Endothelial cell of umbilical vein (primary cell): ENCODE measurements at places on chromosomes 3 and 15. TPM values are rescaled to one million over a fixed set of nuclear protein-coding genes. Genes with fewer than 3 reads are reported as not detected.

Gene FOXP1
- total RNA-seq: 96.9 and 107 TPM in 2 replicates

Gene STRIT1
- not detected in 2 replicates for total RNA-seq

Gene RHOA
- 571 and 580 TPM in 2 replicates for total RNA-seq

Gene B3GNT5
- 25.6 and 29.4 TPM in 2 replicates for total RNA-seq

Gene SLC28A2
- not detected in 2 replicates for total RNA-seq

Gene ZBBX
- not detected in 2 replicates for total RNA-seq

Gene ALG1L2
- not detected in 2 replicates for total RNA-seq

Gene FAM174B
- 20.0 and 30.2 TPM in 2 replicates for total RNA-seq

Gene GABRB3
- total RNA-seq: 0.85 TPM in 1 of 2 replicates, not detected in the other

Gene LRRC34
- 2.4 and 2.5 TPM in 2 replicates for total RNA-seq

DNA sequence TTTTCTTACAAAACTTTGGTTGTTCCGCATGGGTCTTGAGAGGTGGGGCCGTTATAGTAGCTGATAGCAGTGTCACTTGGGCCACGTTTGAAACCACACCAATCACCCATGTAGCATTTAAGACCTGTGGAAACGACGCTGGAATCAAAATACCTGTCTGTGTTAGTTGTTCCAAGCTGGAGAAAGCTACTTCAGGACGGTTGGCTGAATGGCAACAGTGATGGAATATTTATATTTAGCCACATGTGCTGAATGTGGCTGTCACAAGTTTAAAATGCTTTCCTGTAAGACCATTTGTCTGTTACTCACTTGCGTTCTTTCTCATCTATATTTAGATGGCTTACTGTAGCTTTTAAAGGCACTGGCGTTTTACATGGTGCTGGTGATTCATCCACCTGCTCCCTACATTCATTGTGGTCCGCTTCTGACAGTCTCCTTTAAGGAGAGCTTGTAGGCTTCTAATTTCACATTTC is 1.4 kb downstream of the DNAJA4 start:
- peak; percentile 10 for DNase-seq

- DNase-seq: no peak
Measured at GRCh38 chr3:163809540-163809993, 1268.7 kb downstream of the SI start.

GRCh38 chr15:85026304-85027032 is 44.8 kb downstream of the PDE8A start:
- DNase-seq: no peak

- peak; percentile 32 for DNase-seq
Measured at GRCh38 chr3:134453631-134454030, 32.2 kb downstream of the ANAPC13 start.

DNA sequence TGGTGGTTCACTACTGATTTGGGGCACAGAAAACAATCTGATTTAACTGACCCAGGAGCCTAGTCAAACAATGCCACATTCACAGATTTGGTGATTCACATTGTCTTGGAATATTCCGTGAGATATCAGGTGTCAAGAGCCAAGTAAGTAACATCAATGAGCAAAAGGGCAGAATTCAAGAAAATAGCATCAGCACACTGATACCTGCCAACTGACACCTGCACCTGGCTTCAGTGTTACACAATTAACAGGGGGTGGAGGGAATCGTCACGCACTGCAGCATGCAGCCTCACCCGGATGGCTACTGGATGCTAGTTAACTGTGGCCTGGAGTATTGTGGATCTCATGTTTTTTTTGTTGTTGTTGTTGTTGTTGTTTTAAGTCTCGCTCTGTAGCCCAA is 17.6 kb downstream of the CCNL1 start:
- no peak for DNase-seq

GRCh38 chr15:92883163-92883875 is 16.8 kb upstream of the CHD2 start:
- peak; percentile 60 for DNase-seq

GRCh38 chr15:22232675-22233074 is 152.3 kb downstream of the OR4M2 start:
- DNase-seq: no peak

DNA sequence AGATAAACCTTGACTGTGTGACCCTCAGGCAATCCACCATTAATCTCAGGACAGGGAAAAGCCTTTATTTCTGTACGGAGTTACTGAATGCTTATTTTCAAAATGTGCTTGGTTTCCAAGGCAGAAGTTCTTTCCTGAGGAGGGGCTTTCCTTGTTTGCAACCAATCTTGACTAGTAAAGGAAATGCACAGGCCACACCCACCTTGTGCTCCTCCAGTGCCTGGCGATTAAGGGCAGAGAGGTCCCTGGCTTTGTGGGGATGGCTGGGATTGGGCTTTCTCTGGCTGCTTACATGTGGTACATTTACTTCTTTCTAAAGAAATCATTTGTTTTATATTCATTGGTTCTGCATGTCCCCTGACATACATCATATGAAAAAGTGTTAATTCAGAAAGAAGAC is 47.8 kb downstream of the ZNF621 start:
- DNase-seq: no peak

- no peak for DNase-seq
Measured at GRCh38 chr3:198079771-198080520, 119.9 kb downstream of the LMLN start.

- DNase-seq: peak; percentile 52
Measured at GRCh38 chr3:128497305-128498126, 4.5 kb upstream of the GATA2 start.

DNA sequence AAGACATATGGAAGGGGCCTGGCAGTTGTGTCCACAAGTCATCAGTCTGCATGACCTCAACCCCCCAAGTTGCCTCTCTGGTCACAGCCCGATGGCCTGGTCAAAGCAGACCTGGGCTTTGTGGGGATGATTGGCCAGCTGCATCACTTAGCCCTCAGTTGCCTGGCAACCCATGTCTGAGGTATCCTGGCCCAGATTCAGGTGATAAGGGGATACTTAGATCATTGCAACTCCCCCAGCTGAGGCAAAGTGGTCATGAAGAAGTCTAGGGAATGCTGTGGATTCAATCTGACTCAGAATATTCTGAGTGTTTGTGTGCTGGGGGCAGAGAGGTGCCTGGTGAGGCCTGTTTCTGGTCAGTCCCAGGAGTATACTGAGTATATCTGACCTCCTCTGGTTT is 5.0 kb downstream of the GPR156 start:
- DNase-seq: no peak

GRCh38 chr3:169363318-169364265 is 299.9 kb downstream of the MECOM start:
- no peak for DNase-seq

- DNase-seq: no peak
Measured at GRCh38 chr3:108493862-108494261, 16.5 kb downstream of the MYH15 start.

- no peak for DNase-seq
Measured at GRCh38 chr3:128931046-128931445, 51.6 kb downstream of the ACAD9 start.

- DNase-seq: no peak
Measured at GRCh38 chr3:41898631-41899030, 63.3 kb downstream of the ULK4 start.
